ENCODE measurements at places on chromosomes 5 and 9.

DNA sequence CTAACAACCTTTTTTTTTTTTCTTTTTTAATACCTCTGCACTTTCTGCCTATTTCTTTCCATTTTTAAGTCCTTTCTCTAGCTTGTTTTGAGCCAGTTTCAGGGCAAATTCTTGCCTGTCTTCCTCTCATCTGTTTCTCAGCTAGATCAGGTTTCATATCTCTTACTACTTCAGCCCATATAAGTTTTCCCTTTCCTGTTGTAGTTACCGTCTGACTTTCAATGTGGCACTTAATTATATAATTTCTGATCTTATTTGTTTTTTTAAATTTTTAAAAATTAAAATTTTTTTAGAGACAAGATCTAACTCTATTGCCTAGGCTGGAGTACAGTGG lies 104.7 kb upstream of the ELL2 start:
- DNase-seq: no peak

GRCh38 chr5:78512435-78512834 lies 136.1 kb downstream of the LHFPL2 start:
- no peak for DNase-seq

GRCh38 chr9:87540444-87541105 lies 42.9 kb downstream of the DAPK1 start:
- DNase-seq: no peak

GRCh38 chr9:85521371-85522197 lies 220.2 kb downstream of the AGTPBP1 start:
- no peak for DNase-seq

DNA sequence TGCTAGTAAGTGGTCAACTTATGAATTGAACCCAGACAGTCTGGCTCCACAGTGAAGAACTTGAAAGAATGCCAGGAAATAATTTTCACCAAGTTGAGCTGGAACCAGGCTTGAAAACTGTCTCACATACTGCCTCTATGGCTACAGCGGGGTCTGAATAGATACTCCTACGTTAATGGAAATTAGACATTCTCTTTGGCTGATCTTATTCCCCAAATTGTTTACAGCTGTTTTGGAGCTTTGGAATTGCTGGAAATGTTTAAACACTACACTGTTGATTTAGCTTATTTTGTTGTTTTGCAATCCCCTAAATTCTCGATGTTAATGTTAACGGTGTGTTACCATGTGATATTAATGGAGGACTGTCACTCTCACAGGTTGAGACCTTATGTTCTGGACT lies 146.4 kb downstream of the FBXL7 start:
- no peak for DNase-seq

- no peak for DNase-seq
These were observed 9.6 kb downstream of the ACSL6 start for GRCh38 chr5:132001647-132002561.

GRCh38 chr9:106613250-106613737 lies 249.7 kb upstream of the ZNF462 start:
- DNase-seq: no peak

DNA sequence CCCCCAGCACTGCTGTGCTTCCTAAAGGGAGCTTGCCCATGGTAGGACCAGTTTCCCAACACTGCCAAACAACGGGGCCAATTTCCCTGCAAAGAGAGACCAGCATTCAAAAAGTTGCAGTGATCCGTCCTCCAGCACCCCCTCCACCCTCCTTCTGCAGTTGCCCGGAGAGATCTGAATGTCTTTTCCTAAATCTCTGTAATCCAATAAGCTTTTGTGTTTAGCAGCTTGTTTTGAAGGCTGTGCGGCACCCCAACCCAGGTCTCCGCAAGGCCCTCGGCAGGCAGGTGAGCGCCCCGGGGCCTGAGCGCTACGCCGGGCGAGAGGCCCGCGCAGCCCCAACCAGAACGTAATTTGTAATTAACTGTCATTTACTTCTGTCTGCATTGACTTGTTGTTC lies 366.9 kb upstream of the IRX2 start:
- DNase-seq: no peak

DNA sequence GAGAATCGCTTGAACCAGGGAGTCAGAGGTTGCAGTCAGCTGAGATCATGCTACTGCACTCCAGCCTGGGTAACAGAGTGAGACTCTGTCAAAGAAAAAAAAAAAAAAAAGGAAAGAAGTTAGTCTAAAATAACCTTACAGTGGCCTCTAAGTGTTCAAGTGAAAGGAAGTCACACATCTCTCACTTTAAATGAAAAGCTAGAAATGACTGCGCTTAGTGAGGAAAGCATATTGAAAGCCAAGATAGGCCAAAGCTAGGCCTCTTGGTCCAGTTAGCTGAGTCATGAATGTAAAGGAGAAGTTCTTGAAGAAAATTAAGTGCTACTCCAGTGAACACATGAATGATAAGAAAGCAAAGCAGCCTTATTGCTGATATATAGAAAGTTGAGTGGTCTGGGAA lies 38.1 kb downstream of the ITGA1 start:
- peak; percentile 32 for DNase-seq

DNA sequence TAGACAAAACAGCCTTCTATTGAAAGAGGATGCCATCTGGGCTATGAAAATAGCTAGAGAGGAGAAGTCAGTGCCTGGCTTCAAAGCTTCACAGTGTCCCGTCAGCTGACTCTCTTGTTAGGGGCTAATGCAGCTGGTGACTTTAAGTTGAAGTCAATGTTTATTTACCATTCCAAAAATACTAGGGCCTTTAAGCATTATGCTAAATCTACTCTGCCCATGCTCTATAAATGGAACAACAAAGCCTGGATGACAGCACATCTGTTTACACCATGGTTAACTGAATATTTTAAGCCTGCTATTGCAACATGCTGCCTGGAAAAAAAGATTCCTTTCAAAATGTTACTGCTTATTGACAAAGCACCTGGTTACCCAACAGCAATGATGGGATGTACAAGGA lies 309.1 kb downstream of the NTRK2 start:
- DNase-seq: no peak

DNA sequence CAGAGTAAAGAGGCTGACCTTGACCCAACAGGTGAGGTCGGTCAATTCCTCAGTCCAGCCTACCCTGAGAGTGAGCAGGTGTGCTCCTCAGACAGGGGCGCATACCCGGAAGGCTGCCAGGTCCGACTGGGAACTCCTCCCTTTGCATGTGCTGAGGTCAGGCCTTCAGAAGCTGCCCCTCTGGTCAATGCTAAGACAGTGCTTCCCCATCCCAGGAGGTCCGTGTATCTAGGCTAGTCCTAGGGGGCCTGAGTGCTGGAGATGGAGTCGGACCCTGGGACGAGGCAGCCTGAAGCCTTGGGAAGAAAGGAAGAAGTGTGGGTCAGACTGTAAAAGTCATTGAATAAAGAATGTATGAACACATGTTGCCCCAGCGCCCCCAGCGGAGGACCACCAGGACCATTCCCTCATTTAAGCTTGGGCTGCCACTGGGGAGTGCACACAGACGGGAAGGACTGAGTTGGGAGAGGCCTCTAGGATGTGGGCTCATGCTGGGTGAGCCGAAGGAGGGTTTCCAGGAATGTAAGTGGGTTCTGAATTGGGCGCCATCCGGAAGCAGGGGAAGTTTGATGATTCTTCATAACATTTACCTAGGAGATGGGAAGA lies 41.0 kb upstream of the GFPT2 start:
- DNase-seq: no peak

DNA sequence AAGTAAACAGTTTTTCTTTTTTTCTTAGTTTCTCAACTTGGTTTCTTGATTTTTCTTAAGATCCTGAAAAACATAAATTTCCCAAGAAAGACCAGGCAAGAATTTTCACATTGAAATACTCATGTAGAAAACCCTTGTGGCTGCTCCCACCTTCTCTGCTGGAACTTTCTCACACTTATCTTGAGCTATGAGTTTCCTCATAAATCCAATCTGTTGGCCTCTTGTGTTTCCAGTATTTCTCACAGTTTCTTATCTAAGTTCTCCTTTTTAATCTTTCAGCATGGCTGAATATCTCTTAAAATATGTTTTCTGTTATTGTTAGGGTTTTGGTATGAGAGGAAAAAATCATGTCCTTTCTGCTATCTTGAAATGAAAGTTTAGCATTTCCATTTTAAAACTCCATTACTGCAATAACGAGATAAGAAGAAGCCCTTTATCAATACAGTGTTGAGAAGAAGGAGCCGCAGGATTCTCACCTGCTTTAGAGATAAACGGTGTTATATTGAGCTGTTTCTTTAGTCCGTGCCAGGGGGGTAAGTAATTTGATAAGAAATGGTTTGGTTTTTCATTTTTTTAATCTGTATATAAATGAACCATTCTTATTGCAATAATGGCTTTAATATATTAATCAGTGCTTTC lies 89.3 kb downstream of the ALDH1A1 start:
- no peak for DNase-seq

- DNase-seq: no peak
These were observed 102.6 kb upstream of the ALDH1B1 start for GRCh38 chr9:38289866-38290245.

GRCh38 chr9:38057416-38058195 lies 11.4 kb downstream of the SHB start:
- no peak for DNase-seq

- DNase-seq: no peak
These were observed 187.4 kb downstream of the DCP2 start for GRCh38 chr5:113164021-113164420.

- DNase-seq: no peak
These were observed 85.5 kb downstream of the PALM2AKAP2 start for GRCh38 chr9:109865521-109865920.

- DNase-seq: no peak
These were observed 18.6 kb downstream of the DNAJA1 start for GRCh38 chr9:33043671-33044070.

DNA sequence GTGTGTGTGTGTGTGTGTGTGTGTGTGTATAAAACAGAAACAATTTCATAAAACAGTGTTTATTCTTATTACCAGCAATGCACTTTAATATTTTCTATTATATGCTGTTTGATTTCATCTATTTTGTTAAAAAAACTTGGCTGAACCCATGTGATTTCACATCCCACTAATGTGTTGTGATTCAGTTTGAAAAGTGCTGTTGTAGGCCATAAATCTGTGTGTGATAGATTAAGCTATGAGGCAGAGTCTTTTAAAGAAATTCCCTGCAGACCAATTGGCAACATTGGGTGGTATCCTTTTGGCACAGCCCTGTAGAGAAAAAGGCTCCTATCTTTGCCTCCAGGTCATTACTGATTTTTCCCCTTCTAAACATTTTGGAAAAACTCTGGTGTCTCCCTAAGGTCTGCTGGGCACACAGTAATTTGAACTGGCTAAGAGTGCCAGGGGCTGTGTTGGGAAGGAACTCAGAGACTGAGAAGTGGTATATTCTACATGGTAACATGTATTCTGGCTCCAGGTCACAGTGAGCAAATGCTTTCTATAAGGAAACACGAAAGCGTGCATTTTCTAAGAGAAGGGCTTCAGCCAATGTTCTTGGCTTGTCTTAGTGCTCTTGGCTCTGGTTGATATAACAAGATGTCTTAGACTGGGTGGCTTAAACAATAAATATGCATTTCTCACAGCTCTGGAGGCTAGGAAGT lies 4.5 kb downstream of the CAMK4 start:
- no peak for DNase-seq

GRCh38 chr9:5879419-5880181 lies 11.1 kb upstream of the MLANA start:
- DNase-seq: no peak

DNA sequence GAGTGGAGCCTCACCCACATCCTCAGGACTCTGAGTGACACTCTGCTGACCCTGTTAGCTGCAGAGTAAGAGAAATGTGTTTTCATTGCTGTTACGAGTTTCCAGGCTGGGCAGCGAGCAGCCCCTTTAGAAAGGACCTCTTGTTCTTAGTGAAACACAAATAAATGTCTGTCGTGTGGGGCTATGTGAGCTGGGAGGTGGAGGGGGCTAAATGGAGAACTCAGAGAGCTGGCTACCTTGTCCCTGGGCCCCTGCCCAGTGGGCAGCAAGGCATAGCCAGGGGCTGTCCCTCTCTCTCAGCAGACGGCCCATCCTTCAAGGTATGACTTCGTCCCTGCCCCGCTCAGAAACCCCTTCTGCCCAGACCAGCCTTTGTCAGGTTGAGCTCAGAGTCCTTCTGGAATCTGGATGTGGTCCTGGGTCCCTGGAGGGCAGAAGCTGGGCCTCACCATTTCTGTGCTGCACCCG lies 10.2 kb downstream of the DCANP1 start:
- no peak for DNase-seq

- DNase-seq: no peak
These were observed 232.1 kb downstream of the SH3GL2 start for GRCh38 chr9:17810728-17811571.

GRCh38 chr5:14853685-14854084 lies 17.9 kb downstream of the ANKH start:
- no peak for DNase-seq

GRCh38 chr5:106121972-106122605 lies 1548.6 kb downstream of the EFNA5 start:
- DNase-seq: no peak

DNA sequence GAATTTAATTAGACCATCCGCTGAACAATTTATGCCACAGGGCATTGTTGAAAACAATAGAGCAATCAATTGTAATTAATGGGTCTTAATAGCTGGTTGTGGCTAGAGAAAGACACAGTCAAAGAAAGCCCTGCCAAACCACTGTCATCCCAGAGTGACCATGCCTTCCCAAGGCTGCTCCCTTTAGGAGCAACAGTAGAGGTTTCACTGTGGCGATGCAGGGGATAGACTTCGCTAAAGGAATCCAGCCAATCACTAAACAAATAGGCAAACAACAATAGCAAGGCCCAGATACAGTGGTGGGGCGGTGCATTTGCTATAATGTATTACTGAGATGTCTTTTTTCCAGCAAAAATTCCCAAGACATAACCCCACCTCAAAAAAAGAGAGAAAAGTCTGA lies 87.8 kb upstream of the SLC27A6 start:
- DNase-seq: no peak

- no peak for DNase-seq
These were observed 69.1 kb downstream of the PPARGC1B start for GRCh38 chr5:149799119-149799623.

DNA sequence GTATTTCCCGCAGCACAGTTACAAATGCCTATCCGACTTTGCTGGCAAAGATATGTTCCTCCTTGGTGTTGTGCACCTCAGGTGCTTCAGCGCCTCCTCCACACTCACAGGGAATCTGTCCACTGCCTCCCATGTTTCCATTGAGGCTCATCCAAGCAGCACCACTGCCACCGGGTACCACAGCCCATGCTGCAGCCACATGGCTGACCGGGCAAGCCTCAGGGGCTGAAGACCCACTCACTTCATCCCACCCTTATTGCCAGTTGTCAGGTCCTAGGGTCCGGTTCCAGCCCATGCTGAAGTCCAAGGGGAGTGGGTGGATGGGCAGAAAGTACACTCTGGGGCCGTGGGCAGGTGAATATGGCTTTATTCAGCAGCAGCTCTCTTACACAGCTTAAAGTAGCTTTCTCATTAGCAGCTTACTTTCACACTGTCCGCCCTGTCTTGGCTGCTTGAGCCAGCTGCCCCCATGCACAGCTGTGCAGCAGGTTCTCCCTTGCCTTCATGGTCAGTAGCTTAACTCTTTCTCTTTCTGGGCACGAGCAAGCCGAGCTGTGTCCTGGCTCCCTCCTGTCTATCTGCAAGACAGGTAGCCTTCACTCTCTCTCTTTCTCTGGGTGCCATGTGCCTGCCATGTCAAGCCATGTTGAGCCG lies 1052.3 kb downstream of the PTPRD start:
- DNase-seq: no peak

Data from CD14-positive monocyte (primary cell).